ENCODE measurements at places on chromosomes 5 and 9.

DNA sequence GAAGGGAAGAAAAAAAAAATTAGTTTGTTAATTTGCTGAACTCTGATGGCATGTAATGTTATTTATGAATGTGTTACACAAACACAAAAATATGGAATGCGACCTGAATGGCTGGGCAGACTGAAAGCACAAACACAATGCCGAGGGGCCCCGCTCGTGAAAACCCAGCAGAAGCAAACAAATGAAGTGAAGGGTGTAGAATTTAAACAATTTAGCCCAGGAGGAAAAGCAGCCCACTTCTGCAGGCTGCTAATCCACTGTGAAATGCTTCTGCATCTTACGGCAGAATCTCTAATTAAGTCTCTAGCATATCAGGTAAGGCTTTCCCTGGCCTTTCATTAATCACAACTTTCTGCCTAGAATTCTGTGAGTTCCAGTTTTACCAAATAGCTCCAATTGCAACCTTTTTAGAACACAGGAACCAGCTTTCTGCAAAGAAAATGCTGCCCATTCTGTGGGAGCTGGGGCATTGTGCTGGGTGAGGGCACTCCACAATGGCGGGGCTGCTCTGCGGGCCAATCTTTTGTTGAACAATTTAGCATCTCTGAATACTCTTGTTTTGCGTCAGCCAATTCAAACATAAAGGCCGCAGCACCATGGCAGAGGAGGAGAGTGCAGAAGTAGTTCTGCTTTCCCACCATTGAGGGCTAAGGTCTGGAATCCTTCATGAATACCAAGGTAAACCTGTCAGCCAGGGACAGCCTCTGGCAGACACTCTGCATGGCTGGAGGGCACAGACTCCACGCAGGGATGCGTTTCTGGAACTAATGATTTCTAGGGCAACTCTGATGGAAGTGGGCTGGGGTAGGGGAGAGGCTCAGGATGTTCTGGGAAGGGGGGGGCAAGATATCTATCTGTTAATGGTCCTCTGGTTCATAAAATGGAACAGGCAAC, 66.4 kb downstream of the PTCH1 start:
- no peak for DNase-seq

GRCh38 chr5:145236983-145237382, 598.2 kb downstream of the PRELID2 start:
- no peak for DNase-seq

GRCh38 chr9:35728041-35728971, 3.7 kb downstream of the TLN1 start:
- peak; percentile 47 for DNase-seq

DNA sequence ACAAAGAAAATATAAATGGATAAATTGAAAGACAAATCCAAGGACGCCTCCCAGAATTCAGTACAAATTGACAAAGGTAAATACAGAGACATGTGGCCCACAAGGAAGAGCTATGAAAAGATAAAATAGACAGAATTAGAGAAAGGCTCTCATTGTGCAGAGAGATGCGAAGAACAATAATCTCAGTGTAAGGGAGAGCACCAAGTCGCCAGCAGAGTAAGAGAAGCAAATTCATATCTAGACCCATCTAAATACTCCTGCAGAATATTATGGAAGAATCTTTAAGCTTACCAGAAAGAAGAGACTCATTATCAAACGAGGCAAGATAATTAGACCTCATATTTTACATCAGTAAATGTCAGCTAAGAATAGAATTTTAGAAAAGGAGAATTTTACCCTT, 101.7 kb upstream of the ITGA1 start:
- no peak for DNase-seq

- no peak for DNase-seq
These were observed 11.4 kb downstream of the YTHDC2 start for GRCh38 chr5:113524927-113525326.

- no peak for DNase-seq
These were observed 34.9 kb upstream of the ATP6V1G1 start for GRCh38 chr9:114552706-114553105.

DNA sequence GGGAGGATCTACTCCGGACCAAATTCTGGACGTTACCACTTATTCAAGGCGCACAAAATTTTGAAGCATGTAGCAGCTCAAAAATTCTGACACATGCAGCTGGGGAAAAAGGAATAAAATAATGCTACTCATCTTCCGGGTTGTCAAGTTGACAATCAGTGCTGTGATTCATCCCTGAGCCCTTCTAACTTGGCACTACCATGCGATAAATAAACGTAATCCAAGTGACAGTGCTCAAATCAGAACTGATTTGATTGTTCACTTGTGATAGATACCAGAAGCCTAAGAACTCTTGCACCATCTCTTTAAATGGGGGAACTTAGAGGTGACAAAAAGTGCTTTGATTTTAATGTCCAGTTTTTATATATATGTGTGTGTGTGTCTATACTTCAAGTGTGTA, 230.2 kb upstream of the TLE4 start:
- no peak for DNase-seq

GRCh38 chr5:142506046-142506445, 179.8 kb downstream of the FGF1 start:
- no peak for DNase-seq

GRCh38 chr5:151465476-151465875, 18.1 kb downstream of the SLC36A1 start:
- no peak for DNase-seq

GRCh38 chr9:98318041-98318790, 62.8 kb upstream of the TBC1D2 start:
- no peak for DNase-seq

DNA sequence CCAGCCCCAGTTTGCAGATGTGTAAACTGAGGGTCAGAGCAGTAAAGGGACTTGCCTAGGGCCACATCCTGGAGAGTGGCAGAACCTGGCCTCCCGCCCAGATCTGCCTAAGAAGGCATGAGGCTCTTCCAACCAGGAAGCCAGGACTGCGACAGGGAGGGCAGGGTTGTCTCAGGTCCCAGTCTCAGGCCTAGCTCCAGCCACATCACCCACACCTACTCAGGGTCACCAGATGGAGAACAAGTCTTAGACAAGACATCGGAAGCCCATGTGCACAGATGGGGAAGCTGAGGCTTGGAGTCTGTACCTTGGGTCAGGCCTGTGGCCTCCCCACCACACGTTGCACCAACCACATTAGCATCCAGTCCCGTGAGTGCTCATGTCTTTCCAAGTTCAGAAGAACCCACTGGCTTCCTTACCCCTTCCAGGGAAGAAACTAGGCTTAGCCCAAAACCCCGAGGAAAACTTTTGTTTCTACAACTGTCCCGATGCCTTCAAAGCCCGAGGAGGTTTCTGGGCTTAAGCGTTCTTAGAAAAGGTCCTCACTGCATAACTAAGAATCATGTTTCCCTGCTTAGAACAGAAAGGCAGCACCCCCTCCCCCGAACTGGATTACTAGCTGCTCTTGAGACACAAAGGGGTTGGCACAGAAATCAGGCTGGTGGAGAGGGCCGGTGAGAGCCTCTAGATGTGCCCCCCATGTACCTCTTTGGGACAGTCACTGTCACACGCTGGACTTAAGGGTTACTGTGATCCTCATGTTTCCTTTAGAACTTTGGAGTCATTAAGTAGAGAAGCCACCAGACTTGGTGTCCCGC, 2.2 kb downstream of the FAM78A start:
- DNase-seq: peak; percentile 57

Data from DND-41 (cell line).